Activated CD8-positive, alpha-beta T cell treated with anti-CD3 and anti-CD28 coated beads, Interleukin-2, amount 10 ng/mL, durations not matched to agents 7 days and 5 days (primary cell): ENCODE measurements at places on chromosomes 3 and 15. TPM values are rescaled to one million over a fixed set of nuclear protein-coding genes. Genes with fewer than 3 reads are reported as not detected.

DNA sequence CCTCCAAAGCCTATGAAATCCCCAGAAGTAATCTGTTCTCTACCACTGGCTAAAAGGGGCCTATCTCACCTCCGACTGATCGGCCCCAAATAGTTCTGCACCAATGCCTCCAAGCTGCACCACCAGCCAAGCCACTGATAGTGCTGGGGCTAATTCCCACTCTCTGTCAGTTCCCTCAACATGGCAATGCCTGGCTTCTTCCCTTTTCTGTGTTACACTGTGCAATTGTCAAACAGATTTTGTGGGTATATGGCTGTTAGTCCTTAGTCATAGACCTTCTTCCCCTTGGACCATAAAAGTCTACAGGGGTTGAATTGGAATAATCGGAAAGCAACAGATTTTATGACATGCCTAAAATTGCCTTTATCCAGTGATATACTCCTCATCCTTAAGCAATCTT is 9.3 kb upstream of the UBE2E2 start:
- no peak for DNase-seq

SLC15A2 gene
- total RNA-seq = 1.9 TPM

GRCh38 chr3:33881156-33882064 is 83.0 kb downstream of the PDCD6IP start:
- DNase-seq = no peak

DNA sequence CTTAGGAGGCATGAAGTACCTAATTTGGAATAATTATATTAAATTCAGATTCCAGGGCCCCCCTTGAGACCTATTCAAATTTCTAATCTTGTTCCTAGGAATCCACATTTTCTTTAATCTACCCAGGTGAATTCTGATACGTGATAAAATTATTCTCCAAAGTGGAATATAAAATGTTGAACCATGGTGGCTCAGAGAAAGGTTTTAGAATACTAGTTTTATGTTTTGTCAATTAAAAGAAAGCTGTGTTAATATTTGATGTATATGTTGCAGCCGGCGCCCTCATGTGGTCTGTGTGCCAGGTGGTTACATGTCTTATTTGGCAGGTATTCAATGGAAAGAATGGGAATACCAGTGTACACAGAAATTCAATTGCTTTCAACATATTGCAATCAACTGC is 321.8 kb downstream of the FEZF2 start:
- no peak for DNase-seq

DNA sequence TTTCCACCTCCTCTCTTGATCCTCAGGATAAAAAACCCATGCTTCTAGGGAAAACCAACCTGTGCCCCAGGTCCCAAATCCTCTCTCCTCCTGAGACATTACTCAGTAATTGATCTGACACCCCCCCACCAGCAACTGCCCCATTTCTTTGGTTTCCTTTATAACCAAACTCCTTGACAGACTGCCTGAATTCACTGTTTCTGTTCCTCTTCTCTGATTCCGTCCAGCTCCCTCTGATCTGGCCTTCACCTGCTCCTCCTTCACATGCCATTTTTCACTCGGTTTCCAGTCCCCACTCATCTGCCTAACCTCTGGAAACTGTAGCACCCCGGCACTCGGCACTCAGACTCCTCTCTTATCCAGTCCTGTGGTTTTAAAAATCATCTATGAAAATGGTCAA is 2.1 kb downstream of the CCDC51 start:
- DNase-seq = no peak

CPA3 gene
- not detected for total RNA-seq
